CD4-positive, alpha-beta T cell treated with Interferon gamma for 1 hour (primary cell): ENCODE measurements at places on chromosomes 6 and 20.

DNA sequence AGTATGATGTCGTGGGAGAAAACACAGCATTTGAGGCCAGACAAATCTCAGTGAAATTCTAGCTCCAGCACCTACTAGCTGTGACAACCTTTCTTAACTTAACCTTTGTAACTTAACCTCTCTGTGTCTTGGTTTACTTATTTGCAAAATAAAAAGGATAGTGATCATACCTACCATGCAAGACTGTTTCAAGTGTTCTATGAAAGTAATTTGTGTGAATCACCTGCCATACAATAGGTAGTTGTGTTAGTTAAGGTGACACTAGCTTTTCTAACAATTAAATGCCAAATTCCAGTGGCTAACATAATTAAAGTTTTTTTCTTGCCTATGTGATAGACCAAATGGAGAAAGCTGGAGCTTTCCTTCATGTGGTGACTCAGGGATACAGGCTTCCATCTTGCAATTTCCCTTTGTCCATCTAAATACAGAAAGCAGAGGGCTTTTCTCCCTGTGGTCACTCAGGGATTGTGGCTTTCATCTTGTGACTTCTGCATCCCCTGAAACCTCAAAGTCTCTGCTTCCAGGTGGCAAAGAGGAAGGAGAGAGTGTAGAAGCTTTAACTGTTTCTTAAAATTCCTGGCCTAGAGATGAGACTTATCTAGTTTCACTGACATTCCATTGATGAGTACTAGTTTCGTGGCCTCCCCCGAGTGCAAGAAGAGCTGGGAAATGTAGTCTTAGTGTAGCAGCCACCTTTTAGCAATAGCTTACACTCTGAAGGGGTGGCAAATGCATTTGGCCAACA is 311.4 kb downstream of the CLIC5 start:
- DNase-seq = no peak

GRCh38 chr6:33853026-33853425 is 49.2 kb upstream of the MLN start:
- no peak for DNase-seq

DNA sequence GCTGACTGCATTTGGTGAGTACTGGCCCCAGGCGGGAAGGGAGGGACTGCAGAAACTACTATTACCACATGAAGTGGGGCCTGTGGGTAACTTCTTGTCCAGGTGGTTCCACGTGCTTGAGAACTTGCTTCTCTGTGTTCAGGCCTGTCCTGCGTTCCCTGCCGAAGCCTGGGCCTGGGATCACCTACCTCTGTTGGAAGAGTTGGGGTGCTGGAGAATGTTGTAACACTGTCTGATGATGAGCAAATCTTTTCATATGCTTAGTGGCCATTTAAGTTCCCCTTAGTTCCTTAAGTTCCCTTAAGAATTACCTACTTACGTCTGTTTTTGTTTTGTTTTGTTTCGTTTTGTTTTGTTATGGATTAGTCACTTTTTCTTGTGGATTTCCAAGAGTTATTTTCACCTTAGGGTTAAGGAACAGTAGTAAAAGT is 154.4 kb downstream of the DTNBP1 start:
- DNase-seq = no peak

DNA sequence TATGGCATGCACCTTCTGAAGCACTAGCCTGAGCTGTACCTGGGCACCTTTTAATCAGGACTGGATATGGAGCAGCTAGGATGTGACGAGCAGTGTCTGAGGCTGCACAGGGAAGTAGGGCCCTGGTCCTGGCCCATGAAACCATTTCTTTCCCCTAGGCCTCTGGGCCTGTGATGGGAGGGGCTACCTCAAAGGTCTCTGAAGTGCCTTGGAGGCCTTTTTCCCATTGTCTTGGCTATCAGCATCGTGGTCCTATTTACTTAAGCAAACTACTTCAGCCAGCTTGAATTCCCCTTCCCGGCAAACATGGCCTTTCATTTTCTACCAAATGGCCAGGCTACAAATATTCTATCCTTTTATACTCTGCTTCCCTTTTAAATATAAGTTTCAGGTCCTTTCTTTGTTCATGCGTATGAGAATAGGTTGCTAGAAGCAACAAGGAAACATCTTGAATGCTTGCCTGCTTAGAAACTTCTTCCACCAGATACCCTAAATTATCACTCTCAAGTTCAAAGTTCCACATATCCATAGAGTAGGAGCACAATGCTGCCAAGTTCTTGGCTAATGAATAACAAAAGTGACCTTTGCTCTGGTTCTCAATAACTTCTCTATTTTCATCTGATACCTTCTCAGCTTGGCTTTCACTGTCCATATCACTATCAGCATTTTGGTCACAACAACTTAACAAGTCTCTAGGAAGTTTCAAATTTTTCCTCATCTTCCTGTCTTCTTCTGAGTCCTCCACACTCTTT is 673.1 kb downstream of the HTR1B start:
- DNase-seq = no peak

- no peak for DNase-seq
Observed at GRCh38 chr6:42978487-42978838, 518 bp downstream of the PEX6 start.

DNA sequence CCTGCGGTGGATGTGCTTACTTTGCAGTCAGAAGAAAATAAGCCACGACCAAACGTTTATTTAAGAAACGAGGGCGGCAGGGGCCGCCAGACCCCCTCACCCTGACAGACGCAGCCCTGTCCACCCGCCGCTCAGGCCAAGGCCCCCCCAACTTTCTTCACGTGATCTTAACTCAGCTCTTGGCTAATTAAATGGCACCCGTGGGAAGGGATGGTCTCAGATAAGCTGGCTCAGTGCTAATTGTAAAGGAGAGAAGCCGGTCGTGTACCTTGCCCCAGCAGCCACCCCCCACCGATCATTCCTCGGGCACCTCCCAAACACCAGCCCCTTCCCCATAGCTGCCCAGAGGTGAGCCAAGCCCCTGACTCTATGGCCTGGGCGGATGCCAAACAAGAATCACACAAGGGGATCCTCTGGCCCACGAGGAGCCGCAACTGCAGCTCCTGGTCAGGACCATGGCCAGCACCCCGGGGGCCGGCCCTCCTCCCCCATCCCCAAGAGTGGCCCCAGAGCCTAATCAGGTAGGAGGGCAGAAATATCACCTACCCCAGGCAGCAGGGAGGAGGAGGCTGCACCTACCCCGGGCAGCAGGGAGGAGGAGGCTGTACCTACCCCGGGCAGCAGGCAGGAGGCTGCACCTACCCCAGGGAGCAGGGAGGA is 11.2 kb downstream of the KCNQ2 start:
- no peak for DNase-seq

- DNase-seq = no peak
Observed at GRCh38 chr6:157911786-157912185, 69.9 kb upstream of the SYNJ2 start.

DNA sequence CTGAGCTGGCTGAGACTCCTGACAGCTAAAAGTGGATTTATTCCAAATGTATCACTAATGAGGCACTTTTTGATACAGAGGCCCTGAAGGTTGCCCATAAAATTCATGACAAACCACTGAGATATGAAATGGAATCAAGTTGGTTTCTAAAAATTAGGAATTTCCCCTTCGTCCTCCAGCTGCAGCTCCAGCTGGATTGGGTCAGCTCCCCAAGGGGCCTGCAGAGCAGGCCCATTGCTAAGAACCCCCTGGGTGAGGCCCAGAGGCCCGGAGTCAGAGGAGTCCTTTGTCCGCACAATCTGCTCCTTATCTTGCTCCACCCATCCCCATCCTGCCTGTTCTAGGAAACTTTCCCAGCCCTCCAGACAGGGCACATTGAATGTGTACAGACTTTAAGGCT is 163.5 kb upstream of the TOP1 start:
- DNase-seq = no peak

DNA sequence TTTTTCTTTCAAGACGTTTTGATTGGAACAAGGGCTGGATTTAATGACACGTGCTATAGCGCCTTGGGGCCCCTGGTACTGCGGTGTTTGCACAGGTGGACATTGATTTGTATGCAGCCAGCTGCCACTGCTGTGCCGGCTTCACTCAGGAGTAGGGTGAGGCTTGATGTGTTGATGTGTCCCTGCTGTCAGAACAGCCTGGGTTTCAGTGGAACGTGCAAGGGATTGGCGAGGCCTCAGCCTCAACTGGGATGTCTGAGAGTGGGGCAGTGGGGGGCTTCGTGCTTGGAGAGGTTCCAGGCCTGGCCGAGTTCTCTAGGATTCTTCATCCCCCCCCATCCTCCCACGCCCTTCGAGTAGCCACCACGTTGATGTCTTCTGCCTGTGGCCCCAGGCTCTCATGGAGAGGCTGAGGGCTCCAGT is 23.0 kb downstream of the PYGB start:
- no peak for DNase-seq

DNA sequence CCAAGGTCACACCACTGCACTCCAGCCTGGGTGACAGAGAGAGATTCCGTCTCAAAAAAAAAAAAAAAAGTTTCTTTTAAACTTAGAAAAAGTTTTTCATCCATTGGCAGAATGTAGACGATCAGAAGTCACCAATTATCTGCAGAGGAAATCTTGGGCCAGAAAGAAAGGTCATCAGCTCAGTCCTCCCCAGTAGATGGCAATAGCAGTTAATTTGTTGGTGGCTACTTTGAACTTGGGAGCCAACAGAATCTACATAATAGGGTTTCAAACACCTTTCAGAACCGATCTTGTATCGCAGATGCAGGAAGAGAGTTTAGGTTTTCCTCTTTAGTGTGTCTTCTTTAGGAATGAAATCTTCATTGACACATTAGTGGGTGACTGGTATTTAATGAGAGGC is 41.7 kb downstream of the LBP start:
- DNase-seq = no peak

DNA sequence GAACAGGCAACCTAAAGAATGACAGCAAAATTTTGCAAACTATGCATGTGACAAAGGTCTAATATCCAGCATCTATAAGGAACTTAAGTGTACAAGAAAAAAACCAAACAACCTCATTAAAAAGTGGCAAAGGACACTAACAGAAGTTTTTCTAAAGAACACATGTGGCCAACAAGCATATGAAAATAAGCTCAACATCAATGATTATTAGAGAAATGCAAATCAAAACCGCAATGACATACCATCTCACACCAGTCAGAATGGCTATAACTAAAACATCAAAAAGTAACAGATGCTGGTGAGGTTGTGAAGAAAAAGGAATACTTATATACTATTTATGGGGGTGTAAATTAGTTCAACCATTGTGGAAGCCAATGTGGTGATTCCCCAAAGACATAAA is 5.5 kb downstream of the RFPL4B start:
- DNase-seq = no peak

DNA sequence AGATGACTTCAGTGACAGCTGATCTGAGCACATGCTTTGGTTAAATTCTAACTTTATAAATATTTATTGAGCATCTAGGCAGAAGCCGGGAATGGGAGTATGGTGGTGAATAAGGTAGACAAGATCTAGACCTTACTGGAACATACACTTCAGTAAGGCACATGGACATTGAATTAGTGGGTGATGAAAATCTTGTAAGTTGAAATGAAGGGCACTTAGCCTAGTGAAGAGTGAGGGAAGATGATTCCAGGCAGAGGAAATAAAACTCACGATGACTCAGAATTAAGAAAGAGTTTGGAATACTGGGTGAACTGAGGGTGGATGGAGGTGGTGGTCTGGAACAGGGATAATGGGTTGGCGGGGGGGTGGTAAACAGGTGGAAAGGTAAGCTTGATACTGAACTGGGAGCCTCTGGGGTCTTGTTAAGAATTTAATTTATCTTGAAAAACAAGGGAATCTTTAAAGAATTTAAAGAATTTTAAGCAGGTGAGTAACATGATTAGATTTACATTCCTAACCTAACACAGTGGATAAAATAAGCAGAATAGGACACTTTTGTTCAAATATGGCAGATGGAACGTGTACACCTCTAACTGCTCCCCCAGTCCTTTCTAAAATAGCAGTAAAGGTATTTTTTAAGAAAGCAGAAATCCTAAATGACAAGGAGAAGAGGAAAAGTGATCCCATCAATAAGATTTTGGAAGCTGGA is 75.2 kb upstream of the ARHGAP18 start:
- DNase-seq = no peak

GRCh38 chr6:30378290-30378937 is 33.5 kb downstream of the RPP21 start:
- no peak for DNase-seq

DNA sequence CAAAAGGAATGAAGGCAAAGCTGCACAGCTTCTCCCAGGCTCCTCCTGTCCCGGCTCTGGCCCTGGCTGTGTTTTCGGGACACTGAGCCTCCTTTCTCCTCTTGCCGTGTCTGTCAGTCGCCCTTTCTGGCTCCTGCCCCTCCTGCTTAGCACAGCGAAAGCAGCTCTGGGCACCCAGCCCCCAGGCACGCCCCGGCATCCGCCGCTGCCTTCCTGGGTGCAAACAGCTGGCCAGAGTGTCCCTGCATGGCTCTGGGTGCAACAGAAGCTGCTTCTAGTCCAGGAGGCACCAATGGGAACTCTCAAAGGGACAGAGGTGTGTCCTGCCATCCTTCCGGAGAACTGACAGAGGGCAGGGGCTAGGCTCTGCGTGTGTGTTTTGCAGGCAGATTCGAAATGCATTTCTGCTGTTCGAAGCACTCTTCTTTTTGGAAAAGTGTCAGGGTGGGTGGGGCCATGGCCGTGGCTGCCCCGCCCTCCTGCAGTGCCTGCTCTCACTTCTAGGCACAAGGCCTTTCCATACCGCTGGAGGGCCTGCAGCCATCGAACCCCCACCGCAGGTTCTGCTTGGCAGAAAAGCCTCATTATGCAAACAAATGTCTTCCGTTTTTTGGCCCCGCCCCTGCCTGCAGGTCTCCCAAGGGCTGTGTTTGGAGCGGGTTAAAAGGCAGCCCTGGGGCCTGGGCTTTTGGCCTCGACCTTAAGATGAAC is 15.5 kb downstream of the COL9A3 start:
- peak; percentile 78 for DNase-seq

GRCh38 chr6:75481936-75482593 is 11.5 kb downstream of the FILIP1 start:
- no peak for DNase-seq

DNA sequence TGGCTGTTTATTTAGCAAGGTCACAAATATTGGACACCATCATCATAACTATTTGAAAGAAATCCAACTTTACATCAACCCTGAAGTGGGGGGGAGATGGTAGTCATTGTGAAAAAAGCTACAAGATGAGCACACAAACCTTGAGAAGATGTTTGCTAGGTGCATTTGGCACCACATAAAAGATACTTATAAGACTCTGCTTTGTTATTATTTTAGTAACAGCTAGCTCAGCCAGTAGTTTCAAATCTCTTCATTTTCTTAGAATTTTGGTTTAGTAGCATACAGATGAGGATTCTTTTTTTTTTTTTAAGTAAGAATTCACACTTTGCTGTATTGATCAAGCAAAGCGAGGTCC is 14.4 kb downstream of the ADTRP start:
- DNase-seq = no peak

- no peak for DNase-seq
Observed at GRCh38 chr6:111068866-111069234, 18.5 kb upstream of the SLC16A10 start.

DNA sequence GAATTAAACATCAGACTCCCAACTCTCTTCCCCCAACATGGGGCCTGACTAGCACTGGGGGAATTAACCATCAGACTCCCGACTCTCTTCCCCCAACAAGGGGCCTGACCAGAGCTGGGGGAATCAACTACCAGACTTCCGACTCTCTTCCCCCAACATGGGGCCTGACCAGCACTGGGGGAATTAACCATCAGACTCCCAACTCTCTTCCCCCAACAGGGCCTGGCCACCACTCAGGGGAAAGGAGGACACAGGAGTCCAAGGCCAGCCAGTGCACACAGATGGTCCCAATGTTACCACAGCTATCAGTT is 13.1 kb downstream of the CST7 start:
- DNase-seq = no peak
